Left renal cortex interstitium (tissue), 4 donors: ENCODE measurements at places on chromosomes 12 and 14.

- DNase-seq, result no peak
These were observed 7.0 kb downstream of the CLEC1B start for GRCh38 chr12:9991876-9992275.

DNA sequence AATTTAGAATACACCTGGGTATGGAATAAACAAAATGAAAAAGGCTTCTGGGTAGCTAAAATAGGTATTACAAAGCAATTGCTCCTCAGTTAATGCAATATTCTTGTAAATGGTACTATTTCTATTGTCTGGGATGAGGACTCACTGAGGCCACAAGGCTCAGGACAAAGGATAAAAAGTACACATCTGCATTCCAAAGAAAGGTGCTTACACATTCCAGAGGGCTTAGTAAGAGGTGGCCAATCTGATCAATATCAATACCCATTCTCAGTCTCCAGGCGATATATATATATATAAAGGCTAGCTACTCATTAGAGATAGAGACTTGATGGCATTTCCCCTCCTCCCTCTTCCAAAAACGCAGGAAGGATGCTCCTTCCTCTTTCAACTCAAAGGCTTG lies 43.8 kb downstream of the ATXN7L3B start:
- no peak for DNase-seq

- peak; percentile 29 for DNase-seq
These were observed 8.2 kb downstream of the SINHCAF start for GRCh38 chr12:31317471-31318395.

DNA sequence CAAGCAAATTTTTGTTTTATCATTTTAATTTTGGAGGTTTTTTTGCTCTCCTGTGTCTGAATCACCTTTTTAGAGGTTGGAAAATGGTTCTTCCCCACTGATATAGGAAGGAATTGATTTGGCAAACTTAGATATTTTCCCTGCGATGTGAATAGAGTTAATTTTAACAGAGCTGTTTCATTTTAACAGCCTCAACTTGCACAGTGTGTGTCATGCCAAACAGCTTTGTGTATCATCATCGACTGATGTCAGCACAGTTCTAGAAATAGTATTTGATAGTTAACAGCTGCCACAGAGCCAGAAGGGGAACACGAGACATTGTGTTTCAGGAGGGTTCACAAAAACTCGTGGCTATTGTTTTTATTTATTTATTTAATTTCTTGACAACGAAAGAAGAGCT lies 243.1 kb upstream of the FOXN3 start:
- no peak for DNase-seq

DNA sequence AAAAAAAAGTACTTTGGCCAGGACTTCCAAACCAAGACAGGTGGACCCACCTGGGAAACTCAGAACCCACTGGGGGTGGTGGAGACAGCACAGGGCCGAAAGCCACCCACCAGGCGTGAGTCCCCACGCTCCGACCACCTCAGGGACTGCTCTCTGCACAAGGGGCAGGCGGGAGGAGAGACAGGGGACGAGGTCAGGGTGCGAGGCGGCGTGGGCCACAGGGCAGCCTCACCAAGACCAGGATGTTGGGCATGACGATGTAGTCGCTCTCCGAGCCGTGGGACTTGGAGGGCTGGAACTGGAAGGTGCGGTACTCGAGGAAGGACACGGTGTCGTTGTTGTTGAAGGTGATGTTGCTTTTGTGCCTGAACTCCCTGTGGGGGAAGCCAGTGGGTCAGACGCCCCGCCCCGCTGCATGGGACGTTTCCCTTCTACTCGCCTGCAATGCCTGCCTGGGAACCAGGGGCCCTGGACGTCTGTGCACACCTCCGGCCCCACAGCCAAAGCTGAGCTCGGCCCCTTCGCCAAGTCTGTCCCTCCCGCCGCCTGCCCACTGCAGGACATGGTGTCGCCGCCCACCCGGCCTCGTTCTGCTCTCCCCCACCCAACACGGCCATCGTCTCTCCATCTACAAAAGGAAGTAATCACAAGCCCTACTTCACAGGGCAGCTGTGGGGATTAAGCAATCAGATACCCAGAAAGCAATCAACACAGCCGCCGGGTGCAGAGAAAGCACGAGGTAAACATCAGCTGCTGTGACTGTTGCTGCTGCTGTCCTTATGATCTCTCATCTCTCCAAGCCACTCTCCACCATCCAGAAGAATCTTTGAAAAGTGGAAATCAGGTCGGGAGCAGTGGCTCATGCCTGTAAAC lies 48.7 kb downstream of the SCARB1 start:
- no peak for DNase-seq

GRCh38 chr14:61997161-61997560 lies 234.9 kb downstream of the SNAPC1 start:
- DNase-seq, result no peak

- no peak for DNase-seq
These were observed 79.9 kb downstream of the ARF6 start for GRCh38 chr14:49972823-49973222.

DNA sequence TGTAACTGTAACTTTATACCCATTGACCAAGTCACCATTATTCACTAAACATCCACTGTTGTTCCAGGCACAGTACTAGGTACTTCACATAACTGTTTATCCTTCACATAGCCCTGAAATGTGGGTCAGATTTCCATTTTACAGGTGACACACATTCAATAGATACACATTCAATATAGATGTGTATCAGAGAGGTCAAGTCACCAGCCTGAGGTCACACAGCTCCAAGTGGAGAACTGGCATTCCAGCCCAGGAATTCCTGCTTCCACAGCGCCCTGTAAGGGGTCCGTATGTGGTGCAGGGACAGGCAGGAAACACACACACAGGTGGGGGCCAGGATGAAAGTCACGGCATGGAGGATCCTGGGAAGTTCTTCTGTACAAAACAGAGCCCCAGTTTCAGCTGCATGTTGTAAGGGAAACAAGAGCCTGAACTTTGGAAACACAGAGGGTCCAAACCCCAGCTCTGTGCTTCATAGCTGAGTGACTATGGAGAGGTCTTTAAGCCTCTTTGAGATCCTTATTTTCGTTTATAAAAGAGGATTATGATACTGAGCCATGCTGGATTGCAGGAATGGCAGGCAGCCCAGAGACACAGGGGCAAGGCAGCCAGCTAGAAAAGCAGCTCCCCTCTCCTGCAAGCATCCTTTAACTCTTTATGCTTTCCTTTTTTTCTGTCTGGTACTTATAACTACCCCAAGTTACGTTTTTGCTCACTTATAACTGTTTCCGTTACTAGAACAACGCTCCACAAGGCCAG lies 50.3 kb upstream of the DICER1 start:
- no peak for DNase-seq
